Ascending aorta (tissue), 2 donors: ENCODE measurements at places on chromosomes 6 and 20. TPM values are rescaled to one million over a fixed set of nuclear protein-coding genes. Genes with fewer than 3 reads are reported as not detected.

The TMC2 gene
- not detected for total RNA-seq

The TEAD3 gene
- 19.8 TPM for total RNA-seq

The SYTL3 gene
- 4.7 TPM for total RNA-seq

DNA sequence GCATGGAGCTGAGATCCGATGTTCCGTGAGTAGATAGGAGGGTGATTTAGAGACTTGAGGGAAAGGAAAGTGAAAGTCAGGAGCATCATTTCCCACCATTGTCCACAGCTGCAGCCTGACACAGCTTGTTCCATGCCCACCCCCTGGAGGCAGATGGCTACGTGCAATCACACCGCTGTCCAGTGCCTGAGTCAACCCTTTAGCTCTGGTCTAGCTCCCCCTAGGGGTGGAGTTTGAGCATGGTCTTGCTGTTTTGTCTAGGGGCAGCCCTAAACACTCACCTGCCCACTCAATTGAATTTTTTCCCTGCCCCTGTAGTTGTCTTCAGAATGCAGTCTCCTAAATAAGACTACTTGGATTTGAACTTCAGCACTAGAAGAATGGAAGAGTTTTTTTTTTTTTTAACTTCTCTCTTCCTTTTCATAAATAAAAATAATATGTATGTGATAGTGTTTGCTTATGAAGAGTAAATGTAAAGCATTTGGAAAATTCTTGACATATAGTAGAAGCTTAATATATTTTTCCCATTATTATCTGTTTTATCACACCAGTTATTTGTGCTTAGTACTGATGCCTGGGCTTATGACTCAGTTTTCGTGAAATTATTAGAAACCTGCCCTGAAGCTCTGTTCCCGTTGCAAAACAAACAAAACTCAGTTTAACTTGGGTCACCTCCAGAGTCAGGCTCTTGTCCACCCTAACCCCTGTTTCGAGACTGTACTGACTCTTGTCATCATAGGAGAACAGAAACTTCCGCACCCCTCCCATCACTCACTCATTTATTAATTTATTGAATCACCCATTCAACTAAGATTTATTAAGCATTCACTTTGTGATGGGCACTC lies 814.8 kb downstream of the MAFB start:
- no peak overlapping the region for H3K4me3 ChIP-seq
- H3K27ac ChIP-seq: no peak overlapping the region
- H3K36me3 ChIP-seq: no peaks in the 10 kb centered on the region

DNA sequence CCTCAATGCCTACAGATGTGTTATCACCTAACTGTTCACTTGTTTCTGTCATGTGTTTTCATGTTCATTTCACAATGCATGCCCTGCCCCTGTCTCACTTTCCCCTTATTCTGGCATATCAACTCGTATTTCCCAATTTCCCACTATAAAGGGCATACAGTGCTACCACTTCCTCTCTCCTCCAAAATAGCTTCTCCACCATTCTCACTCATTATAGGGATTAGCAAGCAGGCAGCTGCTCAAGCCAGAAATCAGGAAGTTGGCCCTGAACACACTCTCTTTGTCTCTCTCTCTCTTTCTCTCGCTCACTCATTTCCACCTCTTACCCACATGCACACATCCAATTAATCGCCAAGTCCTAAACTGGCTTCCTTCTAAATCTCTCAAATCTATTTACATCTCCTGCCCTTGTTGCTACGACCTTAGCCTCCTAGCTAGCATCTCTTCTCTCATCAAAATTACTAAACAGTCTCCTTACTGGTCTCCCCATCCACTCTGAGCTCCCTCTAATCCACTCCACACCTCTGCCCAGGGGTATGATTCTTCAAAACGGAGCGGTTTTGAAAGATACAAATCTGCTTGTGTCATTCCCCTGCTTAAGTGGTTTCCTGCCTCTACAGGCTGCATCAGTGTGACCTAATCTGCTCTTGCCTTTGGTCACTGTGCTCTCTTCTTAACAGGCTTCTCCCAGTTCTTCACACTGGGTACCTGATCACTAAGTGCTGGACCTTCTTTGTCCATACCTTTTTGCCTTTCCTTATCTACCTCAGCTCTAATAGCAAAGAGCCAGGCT lies 196.2 kb downstream of the BTBD9 start:
- no peak for DNase-seq
- H3K4me3 ChIP-seq: no peak overlapping the region
- no peaks in the 10 kb centered on the region for H3K36me3 ChIP-seq
- no peaks in the 10 kb centered on the region for H3K27me3 ChIP-seq

DNA sequence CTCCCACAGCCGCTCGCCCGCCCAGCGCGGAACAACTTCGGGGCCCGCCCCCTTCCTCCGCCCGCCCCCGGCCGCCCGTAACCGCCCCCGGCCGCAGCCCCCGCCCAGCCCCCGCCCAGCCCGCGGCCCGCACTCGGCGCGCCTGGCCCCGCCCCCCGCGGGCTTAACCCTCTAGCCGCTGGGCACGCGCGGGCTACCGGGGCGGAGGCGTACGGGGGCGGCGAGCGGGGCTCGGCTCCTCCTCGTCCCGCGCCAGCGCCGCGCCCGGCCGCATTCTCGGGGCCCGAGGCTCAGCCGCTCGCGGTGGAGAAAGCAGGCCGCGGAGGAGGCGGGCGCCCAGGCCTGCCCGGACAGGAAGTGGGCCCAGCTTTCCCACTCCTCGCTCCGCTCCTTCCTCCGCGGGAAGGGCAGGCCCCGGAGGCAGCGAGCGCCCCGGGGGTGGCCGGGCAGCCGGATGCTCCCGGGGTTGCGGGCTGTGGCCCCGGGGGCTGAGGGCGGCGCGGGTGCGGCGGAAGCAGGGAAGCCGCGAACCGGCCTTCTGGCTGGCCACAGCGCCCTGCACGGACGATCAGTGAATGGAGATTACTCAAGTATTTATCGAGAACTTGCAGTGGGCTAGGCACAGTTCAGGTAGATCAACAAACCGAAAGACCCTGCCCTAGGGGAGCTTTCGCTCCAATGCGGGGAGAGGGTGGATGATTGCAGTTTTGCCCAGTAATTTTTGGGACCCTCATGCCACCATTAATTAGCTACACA lies at the start of gene TRAM2:
TSS of gene TRAM2 (minus strand) at position 39 of the 756 bp plus-strand sequence. CDS start 145 bp downstream, outside the sequence.
- no peaks in the 10 kb centered on the region for H3K27me3 ChIP-seq
- peak within 1 kb of the TSS; percentile 82 for H3K4me3 ChIP-seq
- H3K36me3 ChIP-seq: no peaks in the 10 kb centered on the region
- peaks cover 26% of the 10 kb centered on the region for H3K4me1 ChIP-seq
- H3K27ac ChIP-seq: peak within 1 kb of the TSS; percentile 100
